Muscle of leg (tissue), 16 donors: ENCODE measurements at places on chromosomes 2 and 18. TPM values are rescaled to one million over a fixed set of nuclear protein-coding genes. Genes with fewer than 3 reads are reported as not detected.

DNA sequence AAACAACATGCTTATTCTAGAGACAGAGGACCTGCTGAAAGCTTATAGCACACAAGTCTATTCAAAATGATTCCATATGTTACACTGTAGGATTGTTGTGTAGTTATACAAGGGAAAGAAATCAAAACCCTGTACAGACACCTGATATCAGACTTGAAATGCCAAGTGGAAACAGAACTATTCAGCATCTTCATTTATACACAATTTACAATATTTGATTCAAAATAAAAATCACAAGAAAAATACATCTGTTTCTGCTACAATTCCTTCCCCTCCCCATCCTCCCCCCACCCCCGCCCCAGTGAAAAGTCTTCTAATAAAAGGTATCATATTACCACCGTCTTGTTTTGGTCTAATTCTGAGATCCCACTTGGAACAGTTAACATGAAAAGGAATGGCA is 37.5 kb upstream of the NFU1 start:
- no peak overlapping the region for H3K27ac ChIP-seq
- H3K4me1 ChIP-seq = no peaks in the 10 kb centered on the region
- H3K36me3 ChIP-seq = peaks cover 11% of the 10 kb centered on the region
- no peak overlapping the region for H3K4me3 ChIP-seq

DNA sequence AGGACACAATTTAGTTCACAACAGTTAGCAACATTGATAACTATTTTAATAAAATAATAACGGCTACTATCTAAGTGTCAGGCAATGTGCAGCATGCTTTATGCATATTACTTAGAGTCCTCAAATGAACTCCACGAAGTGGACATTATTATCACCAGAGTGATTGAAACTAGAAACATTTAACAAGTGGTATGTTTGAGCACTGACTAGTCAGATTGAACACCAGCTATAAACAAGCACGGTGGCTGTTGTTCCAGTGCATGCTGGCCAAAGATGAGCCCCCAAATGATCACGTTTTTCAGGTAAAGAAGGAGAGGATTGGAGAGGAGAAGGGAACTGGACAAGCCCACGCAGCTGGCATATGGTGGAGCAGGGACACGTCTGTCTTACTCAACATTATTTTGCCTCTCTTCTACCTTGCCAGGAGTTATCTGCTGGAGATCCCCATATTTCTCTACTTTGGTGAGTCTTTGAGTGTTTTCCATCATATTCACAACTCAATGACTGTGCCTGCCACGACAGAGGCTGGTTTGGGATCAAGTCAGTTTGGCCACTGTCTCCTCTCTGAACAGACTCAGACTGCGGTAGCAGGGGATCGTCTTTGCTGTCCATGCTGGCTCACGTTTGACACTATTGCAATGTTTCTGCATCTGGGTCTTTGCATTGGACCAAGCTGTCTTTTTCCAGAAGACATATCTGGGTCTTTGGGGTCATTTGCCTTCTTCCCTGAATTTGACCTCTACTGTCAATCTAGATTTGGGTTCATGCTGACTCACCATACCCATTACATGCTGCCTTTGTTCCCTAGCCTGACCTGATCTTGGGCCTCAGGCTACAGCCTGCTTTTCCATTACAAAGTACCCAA is 66.0 kb upstream of the ACSL3 start:
- peaks cover 15% of the 10 kb centered on the region for H3K4me1 ChIP-seq
- no peak overlapping the region for H3K27ac ChIP-seq
- no peaks in the 10 kb centered on the region for H3K27me3 ChIP-seq
- no peaks in the 10 kb centered on the region for H3K36me3 ChIP-seq

DNA sequence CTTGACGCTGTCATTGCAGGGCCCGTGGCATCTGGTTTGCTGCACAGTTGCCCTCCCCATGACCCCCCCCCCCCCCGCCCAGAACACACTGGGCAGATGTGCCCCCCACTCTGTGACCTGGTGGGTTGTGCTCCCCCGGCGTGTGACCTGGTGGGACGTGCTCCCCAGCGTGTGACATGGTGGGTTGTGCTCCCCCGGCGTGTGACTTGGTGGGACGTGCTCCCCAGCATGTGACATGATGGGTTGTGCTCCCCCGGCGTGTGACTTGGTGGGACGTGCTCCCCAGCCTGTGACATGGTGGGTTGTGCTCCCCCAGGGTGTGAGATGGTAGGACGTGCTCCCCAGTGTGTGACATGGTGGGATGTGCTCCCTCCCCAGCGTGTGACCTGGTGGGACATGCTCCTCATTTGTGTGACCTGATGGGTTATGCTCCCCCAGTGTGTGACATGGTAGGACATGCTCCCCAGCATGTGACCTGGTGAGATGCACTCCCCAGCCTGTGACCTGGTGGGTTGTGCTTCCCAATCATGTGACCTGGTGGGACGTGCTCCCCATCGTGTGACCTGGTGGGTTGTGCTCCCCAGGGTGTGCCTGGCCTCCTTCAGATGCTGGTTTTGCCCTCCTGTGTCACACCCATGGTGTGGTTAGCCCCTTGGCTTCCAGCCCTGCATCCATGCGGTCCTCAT is 213.7 kb downstream of the AGAP1 start:
- H3K4me3 ChIP-seq = no peak overlapping the region
- DNase-seq = no peak
- no peaks in the 10 kb centered on the region for H3K27me3 ChIP-seq
- peaks cover 21% of the 10 kb centered on the region for H3K36me3 ChIP-seq
- H3K4me1 ChIP-seq = peaks cover 3% of the 10 kb centered on the region
- H3K27ac ChIP-seq = no peak overlapping the region

GPR55 gene
- not detected for polyA plus RNA-seq

TLX2 gene
- not detected for polyA plus RNA-seq

- no peaks in the 10 kb centered on the region for H3K27me3 ChIP-seq
- DNase-seq = no peak
- H3K4me1 ChIP-seq = no peaks in the 10 kb centered on the region
- no peak overlapping the region for H3K27ac ChIP-seq
Observed at GRCh38 chr2:101858246-101858645, 133.5 kb upstream of the IL1R2 start.

RFX8 gene
- 2.2 TPM for polyA plus RNA-seq

- no peaks in the 10 kb centered on the region for H3K27me3 ChIP-seq
- DNase-seq = no peak
- no peak overlapping the region for H3K4me3 ChIP-seq
- H3K4me1 ChIP-seq = no peaks in the 10 kb centered on the region
- H3K36me3 ChIP-seq = peaks cover 46% of the 10 kb centered on the region
Observed at GRCh38 chr2:99414566-99414965, 75.3 kb downstream of the REV1 start.

DNA sequence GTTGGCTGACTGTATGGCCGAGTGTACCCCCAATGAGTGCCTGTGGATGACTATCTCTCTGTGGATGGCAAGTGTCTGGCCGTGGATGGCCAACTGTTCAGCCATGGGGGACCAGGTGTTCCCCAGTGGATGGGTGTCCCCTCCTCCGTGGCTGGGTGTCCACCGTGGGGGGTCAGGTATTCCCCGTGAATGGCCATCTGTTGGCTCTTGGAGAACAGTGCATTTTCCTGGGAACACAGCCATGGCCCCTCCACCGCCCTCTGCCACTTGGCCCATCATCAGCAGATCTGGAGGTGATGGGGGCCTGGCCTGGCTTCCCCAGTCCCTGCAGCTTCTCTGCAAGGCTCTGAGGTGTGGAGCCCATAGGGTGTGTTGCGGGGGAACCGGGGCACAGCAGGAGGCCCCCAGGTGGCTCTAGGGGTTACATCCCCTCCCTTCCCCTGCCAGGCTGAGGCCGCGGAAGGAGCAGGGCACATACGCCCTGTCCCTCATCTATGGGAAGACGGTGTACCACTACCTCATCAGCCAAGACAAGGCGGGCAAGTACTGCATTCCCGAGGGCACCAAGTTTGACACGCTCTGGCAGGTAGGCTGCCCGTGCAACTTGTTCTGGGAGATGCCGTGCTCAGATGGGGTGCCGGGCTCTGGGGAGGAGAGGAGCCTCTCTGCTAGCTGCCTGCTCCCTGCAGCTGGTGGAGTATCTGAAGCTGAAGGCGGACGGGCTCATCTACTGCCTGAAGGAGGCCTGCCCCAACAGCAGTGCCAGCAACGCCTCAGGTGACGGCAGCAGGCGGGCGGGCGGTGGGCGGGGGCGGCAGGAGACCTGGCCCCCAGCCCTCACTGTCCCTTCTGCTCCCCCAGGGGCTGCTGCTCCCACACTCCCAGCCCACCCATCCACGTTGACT is 19.3 kb downstream of the ZAP70 start:
- H3K27ac ChIP-seq = no peak overlapping the region
- H3K27me3 ChIP-seq = no peaks in the 10 kb centered on the region
- H3K4me3 ChIP-seq = no peak overlapping the region
- no peaks in the 10 kb centered on the region for H3K36me3 ChIP-seq
- H3K4me1 ChIP-seq = peaks cover 26% of the 10 kb centered on the region

- no peak overlapping the region for H3K27ac ChIP-seq
- no peaks in the 10 kb centered on the region for H3K36me3 ChIP-seq
- no peaks in the 10 kb centered on the region for H3K27me3 ChIP-seq
- peaks cover 8% of the 10 kb centered on the region for H3K4me1 ChIP-seq
- H3K4me3 ChIP-seq = no peak overlapping the region
- DNase-seq = peak; percentile 29
Observed at GRCh38 chr2:189657867-189658266, 3.4 kb upstream of the ASNSD1 start.

GRCh38 chr2:228703152-228703551 is 521.7 kb upstream of the SPHKAP start:
- no peaks in the 10 kb centered on the region for H3K4me1 ChIP-seq
- no peaks in the 10 kb centered on the region for H3K27me3 ChIP-seq
- H3K27ac ChIP-seq = no peak overlapping the region
- peak; percentile 44 for DNase-seq
- no peak overlapping the region for H3K4me3 ChIP-seq
- H3K36me3 ChIP-seq = no peaks in the 10 kb centered on the region
